Panc1 (cell line): ENCODE measurements at places on chromosomes 7 and 10.

DNA sequence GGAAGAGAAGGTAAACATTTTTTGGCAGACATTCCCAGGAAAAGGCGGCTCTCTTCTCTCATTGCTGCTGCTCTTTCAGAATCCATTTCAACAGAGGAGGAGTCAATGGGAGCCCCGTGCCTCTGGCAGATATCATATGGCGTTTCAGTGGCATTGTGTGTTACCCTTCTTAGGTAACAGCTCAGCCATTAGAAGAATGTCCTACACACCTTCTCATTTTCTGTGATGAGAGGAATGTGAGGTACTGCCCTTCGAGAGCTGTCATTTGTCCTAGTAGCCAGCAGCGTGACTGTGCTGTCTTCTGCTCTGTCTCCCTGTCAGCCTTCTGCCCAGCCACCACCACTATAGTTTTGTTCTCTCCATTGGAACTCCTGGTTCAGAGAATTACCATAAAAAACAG lies 102.4 kb downstream of the EGFR start:
- no peak for DNase-seq

DNA sequence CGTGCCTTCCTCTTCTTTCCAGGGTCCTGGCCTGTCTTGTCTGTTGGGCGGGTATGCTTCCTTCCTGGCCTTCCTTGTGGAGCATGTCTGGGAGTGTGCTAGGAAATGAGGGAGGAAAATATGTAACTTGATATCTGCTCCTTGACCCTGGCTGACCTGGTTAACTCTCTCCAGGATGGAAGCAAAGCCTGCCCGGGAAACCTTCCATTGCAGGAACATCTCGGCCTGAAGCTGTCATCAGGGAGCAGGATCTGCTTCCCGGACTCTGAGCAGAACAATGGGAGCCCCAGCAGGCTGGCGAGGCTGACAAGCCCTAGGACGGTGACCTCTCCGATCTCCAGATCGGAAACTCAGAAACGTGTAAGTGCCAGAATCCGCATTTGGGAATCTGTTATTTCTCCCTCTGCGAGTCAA lies 340.3 kb downstream of the FRMD4A start:
- no peak for DNase-seq

- DNase-seq, result no peak
These were observed 110.1 kb upstream of the KIF5B start for GRCh38 chr10:32166365-32166764.

DNA sequence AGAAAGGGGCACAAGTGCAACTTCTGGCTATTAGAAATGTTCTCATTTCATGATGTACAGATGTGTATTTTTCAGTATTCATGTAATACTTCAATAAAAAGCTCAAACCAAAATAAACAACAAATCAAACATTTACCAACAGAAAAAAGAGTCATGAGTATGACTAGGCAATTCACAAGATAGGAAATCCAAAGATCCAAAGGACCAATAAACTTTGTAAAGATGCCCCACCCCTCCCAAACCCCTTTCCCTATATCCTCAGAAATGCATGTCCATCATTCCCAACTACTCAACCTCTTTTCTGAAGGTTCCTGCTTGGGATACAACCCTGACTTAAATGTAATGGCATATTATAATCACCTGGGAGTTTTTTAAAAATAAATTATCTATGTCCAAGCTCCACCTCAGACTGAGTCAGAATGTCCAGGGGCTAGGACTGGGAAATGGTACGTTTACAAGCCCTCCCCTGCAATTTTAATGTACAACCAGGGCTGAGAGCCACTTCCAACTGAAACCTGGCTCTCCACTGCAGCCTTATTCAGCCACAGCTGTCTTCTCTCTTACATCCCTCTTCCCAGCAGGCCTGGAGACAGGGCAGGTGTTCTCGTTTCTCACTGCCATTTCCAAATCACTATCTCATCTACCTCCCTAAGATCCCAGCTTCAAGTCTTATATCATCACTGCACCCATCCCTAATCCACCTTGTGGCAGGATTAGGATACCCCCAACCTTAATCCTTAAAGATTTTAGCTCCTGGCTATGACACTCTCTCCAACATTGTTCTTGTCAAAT lies 36.5 kb downstream of the COA1 start:
- no peak for DNase-seq

- no peak for DNase-seq
These were observed 21.2 kb upstream of the NPS start for GRCh38 chr10:127527891-127528290.

GRCh38 chr7:452791-453455 lies 66.7 kb downstream of the PDGFA start:
- no peak for DNase-seq

GRCh38 chr7:96669812-96670211 lies 39.8 kb downstream of the SEM1 start:
- no peak for DNase-seq

DNA sequence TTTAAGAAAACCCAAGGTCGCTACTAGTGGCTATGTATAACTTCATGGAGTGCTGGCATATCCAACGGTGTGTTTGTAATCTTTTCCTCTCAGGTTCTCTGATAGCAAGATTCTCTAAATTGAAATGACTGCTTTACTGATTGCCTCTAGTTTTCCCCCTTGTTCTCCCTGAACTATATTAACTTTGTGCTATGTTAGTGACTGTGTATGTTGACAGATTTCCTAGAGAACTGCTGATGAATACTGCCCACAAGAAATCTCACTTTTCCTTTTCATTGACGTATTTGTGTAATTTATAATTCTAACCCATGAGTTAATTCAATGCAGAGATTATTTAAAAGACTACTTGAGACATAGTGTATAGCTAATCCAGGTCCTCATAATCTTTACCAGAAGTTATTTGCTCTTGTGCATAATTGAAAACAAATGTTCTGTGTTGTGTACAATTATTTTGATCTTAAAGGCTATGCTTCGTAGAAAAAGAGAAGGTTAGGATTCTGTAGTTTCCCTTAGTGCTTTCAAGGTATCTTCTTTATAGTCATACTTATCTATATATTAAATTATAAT lies 70.6 kb upstream of the GLCCI1 start:
- DNase-seq, result no peak

- no peak for DNase-seq
These were observed 11.6 kb downstream of the HBP1 start for GRCh38 chr7:107180378-107180777.

DNA sequence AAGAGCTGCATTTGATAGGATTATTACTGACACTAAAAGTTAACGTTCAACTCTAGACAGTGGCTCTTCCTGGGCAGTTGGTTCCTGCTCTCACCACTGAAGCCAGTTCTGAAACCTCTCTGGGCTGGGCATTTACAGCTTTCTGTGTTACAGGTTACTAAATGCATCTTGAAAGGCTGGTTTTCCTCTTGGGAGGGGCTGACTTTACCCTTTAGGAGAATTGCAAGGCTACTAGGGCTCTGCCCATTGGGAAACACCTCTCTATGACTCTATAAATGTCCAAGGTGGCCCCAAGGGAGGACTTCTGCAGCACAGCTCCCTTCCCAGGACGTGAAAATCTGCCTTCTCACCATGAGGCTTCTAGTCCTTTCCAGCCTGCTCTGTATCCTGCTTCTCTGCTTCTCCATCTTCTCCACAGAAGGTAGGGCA lies at the start of gene GPR15LG:
Gene GPR15LG (plus strand): TSS at position 301 of the 429 bp plus-strand sequence. CDS start 51 bp downstream, at position 352.
- DNase-seq, result no peak

DNA sequence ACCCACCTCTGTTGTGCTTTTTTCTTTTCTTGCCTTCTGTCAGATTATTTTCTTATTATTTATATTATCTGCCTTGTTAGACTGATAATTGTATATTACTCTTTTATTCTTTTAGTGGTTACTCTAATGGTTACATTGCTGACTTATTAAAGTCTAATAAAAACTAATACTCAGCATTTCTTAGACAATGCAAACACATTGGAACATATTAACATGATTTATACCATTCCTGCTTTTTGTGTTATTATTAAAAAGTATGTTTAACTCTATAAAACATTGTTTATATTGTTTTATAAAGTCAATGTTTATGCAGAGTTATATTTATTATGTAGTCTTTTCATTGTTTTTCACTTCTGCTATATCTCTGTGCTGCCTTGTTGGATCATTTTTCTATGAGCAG lies 68.0 kb upstream of the CACNA2D1 start:
- no peak for DNase-seq

DNA sequence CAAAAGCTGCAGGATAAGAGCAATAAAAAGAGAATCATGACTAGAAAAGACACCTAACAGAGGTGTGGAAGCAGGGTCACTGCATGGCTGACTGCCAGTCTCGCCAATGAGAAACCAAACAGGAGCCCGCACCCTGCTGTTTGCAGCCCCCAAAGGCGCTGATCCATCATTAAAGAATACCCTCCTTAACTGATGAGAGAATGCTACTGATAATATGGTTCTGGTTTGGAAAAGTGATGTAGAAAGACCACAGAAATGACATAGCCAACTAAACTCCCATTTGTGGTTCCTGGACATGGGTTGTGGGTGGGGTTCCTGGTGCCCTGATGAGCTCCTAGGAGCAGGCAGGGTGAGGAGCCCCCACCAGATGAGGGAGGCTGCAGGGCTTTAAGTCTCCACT lies 207.4 kb downstream of the TNS3 start:
- DNase-seq, result no peak

DNA sequence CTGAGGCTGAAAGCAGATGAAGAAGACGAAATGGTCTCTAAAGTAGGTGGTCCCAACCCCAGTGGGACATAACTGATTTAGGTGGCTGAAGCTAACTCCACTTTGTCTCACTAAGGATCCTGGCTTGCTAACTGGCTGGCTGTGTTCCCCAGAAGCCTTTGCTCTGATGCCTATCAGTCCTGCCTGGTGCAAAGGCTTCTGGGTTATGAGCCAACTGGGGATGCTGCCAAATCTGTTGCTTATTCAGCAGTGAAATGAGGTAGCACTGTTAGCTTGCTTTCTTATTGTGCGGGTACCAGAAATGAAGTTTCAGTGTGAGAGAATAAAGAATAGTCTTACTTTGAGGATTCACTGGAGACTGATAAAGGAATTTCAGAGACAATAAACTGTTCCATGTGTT lies 18.1 kb downstream of the PRKG1 start:
- DNase-seq, result no peak

- no peak for DNase-seq
These were observed 82.9 kb upstream of the PDCD4 start for GRCh38 chr10:110788620-110789385.
